ENCODE measurements at places on chromosomes 5 and 9. TPM values are rescaled to one million over a fixed set of nuclear protein-coding genes. Genes with fewer than 3 reads are reported as not detected.

The IFNB1 gene
- total RNA-seq = not detected

The ABO gene
- not detected for total RNA-seq

The PAEP gene
- total RNA-seq = not detected

The SNCB gene
- total RNA-seq = 3.5 TPM

The EIF4E1B gene
- 2.4 TPM for total RNA-seq

The BASP1 gene
- 23.4 TPM for total RNA-seq

The P4HA2 gene
- total RNA-seq = 0.32 TPM

The SEMA5A gene
- total RNA-seq = not detected

The FBP2 gene
- total RNA-seq = not detected

The ZBTB34 gene
- 11.3 TPM for total RNA-seq
